Ammon's horn (tissue), 1 donor: ENCODE measurements at places on chromosomes 5 and 9.

- peak; percentile 56 for DNase-seq
These were observed at the start of gene HRCT1 for GRCh38 chr9:35905912-35906679. TSS of gene HRCT1 (plus strand) at chr9:35906202. CDS start at chr9:35906288, 86 bp downstream.

DNA sequence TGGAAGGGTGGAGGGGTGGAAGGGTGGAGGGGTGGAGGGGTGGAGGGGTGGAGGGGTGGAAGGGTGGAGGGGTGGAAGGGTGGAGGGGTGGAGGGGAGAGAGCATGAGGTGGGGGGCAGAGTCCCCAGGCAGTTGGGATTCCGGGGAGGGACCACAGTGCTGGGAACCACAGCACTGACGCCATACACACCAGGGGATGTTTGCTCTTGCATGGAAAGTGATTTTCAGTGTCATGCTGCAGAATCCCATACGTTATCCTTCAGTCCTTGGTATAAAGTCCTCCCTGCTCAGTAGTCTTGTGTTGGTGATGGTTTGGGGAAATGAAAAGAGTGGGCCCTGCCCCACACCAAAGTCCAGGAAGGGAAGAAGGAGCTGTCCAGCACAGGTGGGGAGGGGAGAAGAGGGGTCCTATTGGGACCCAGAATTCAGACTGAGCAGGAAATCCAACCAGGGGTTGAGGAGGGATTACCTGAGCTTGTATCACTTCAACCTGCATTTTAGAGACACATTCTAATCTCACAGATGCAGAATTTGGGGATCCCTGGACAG is 5.5 kb upstream of the FIBCD1 start:
- DNase-seq, result no peak

DNA sequence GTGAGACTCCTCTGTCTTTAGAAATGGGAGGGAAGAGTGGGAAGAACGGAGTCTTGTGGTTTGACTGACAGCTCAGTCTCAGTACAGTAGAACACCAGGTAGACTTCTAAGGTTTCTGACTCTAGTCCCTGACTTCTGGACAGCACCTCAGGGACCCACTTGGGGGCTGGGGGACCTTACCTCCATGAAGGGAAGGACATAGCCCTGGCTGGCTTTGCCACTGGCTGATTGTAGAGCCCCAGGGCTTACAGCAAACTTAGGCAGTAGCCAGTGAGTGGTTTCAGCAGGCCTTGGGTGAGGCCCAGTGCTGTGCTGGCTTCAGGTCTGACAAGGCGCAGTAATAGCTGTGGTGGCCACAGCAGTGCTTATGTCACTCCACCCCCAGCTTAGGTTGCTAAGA is 290.0 kb upstream of the PRR16 start:
- no peak for DNase-seq

DNA sequence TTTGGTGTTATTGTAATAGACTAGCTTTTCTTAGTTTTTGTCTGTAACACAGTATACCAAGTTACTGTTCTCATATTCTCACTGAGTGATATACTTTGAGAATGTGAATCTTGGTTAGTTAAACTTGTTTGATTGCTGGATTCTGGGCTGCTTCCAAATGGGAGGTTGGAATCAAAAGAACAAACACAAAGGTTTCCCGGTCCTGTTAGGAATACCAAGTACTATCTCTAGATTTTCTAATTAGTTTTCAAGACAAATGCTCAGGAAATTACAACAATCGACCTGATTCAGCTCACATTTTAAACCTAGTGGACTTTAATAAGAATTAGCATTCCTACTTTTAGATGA is 244.3 kb downstream of the CSNK1G3 start:
- DNase-seq, result peak; percentile 21

GRCh38 chr5:172846249-172846648 is 12.2 kb downstream of the ERGIC1 start:
- no peak for DNase-seq

GRCh38 chr9:125202846-125203618 is 2.7 kb downstream of the RABEPK start:
- DNase-seq, result peak; percentile 16

- DNase-seq, result no peak
These were observed 33.5 kb downstream of the CSNK1G3 start for GRCh38 chr5:123545506-123545905.
